ENCODE measurements at places on chromosomes 3 and 15. TPM values are rescaled to one million over a fixed set of nuclear protein-coding genes. Genes with fewer than 3 reads are reported as not detected.

RTP3 gene
- total RNA-seq = not detected

DUOX2 gene
- not detected for total RNA-seq

MYEF2 gene
- 9.5 TPM for total RNA-seq

SYNPR gene
- total RNA-seq = not detected

OXSR1 gene
- 31.4 TPM for total RNA-seq

All from mesangial cell (primary cell).